ENCODE measurements at places on chromosomes 12 and 14.

DNA sequence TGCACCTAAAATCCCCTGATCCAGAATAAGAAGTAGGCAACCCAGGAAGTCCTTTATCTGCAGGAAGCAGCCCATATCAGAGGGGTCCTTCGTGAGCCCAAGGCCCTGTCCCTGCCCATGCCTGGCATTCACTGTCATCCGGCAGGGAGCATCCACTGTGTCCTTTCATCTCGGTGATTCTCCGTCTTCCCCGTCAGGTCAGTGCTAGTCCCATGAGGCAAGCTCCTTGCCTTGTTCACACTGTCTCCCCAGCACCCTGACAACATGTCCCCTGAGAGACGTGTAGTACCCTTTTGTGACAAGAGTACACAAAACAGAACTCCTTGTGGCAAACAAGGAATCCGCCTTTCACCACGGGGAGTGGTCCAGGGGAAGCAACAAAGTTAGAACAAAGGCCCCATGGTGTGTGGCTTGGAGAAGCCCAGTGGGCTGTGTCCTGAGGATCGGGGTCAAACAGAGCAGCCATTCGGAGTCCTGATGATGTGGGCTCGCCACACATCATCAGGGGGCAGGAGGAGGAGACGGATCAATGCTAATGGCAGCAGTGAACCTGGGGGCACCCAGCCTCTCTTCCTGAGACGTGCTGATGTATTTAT lies 112.1 kb downstream of the DICER1 start:
- no peak for DNase-seq

GRCh38 chr14:82447586-82447985 lies 913.9 kb upstream of the SEL1L start:
- DNase-seq, result no peak

GRCh38 chr14:62053188-62053587 lies 291.0 kb downstream of the SNAPC1 start:
- no peak for DNase-seq

DNA sequence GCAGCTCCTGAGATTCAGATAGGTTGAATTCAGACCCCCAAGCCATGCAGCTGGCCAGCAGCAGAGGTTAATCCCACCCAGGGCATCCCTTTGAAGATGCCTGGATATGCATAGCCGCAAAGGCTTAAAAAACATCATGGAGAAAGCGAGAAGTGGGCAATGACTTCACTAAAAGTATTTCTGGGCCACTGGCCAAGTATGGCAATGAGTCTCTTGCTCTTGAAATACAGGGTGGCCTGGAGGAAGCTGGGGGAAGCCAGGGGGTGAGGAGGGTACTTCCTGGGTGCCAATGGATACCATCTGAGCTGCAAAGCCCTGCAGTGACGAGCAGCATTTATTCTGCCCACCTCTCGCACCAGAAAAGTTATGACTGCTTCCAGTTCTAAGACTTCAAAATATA lies 539.3 kb upstream of the TBX3 start:
- no peak for DNase-seq

DNA sequence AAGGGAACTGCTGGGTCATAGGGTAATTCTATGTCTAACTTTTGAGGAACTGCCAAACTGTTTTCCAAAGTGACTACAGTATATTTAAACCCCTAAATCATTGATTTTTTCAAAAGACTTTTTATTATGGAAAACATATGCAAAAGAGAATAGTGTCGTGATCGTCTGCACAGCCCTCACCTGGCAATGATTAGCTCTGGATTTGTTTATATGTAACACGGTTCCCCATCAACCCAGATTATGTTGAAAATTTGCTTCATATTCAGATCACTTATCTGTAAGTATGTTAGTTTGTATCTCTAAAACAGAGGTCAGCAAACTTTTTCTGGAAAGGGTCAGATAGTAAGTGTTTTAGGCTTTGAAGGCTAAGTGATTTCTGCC lies 52.7 kb downstream of the CCDC92 start:
- no peak for DNase-seq

GRCh38 chr12:121823101-121823726 lies 19.4 kb downstream of the SETD1B start:
- no peak for DNase-seq

- no peak for DNase-seq
These were observed 22.4 kb downstream of the EIF2B2 start for GRCh38 chr14:75025082-75025481.

DNA sequence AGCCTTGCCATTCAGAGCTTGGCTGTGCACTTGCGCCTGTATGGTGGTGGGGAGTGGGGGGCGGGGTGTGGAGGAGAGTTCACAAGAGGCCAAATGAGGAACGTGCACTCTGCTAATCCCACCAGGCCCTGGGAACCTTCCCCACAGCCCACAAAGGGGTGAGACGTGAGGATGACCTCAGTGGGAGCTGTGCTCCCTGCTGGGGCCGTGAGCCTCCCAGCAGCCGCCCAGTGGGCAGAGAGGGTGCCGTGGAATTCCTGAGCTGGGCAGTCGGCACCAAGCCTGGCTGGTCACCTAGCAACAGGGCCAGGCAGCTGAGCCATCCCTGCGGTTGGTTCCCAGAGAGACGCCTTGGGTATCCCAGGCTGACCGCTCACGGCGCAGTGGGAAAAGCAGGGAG lies 53.7 kb downstream of the CCNK start:
- no peak for DNase-seq

DNA sequence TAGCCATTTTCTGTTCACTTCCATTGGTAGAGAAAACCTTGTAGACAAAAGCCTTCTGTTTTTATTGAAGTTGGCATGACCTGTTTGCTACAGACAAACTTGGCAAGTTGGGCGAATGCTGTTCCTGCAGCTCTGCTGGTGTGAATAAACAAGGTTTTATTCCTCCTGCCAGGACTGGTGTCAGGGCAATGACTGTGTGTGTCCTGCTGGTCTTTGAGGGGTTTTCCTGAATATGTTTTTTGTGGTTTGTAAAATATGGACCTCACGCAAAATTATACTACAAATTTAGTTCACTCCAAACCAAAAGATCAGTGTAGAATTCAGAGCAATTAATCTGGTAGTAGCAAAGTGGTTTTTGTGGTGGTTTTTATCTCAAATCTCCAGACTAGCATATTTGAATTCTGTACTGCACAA lies 140.8 kb downstream of the ERC1 start:
- DNase-seq, result no peak

GRCh38 chr14:51993285-51993920 lies 4.1 kb downstream of the RTRAF start:
- DNase-seq, result no peak

- no peak for DNase-seq
These were observed 325.2 kb downstream of the PCNX1 start for GRCh38 chr14:71232506-71232905.

DNA sequence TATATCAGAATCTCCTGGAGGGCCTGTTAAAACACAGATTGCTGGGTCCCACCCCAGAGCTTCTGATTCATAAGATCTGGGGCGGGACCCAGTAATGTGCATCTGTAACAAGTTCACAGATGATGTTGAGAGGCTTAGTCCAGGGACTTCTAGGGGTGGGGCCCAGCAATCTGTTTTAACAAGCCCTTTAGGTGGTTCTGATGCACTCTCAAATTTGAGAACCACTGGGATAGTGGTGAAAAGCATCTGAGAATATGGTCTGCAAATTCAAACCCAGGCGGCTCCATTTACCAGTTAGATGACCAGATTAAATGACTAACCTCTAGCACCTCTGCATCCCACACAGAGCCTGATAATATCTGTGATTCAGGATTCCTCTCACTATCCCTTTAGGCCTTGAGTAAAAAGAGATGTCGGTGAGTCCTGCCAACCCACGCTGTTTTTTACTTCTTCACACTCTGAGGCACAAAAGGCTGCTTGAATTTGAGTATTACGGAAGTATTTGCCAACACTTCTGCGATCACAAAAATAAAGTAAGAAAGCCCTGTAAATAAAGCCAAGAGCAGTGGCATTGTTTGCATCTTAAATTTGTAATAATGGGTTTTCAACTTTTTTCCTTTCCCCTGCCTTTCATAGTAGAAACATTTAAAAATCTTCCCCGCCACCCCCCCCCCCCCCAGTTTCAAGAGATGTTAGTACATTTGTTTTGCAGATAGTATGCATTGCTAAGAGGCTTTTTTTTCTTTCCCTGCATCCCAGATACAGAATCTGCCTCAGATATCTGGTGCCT lies 1.8 kb upstream of the FRS2 start:
- no peak for DNase-seq

DNA sequence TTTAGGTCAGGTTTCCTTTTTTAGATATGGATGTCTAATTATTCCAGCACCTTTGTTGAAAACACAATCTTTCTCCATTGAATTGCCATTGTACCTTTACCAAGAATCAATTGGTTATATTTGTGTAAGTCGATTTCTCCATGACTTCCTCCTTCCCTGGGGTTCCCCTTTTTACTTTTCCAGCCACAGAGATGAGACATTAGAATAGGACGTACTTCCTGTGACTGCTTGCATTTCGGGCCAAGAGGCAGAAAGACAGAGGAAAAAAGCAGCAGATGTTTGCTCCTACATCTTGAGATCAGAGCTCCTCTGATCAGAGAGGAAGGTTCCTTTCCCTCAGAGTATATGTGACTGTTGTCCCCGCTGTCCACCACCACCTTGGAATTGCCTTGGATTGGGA lies 453.7 kb upstream of the RGS6 start:
- DNase-seq, result no peak

- DNase-seq, result no peak
These were observed 3.0 kb downstream of the GALNT8 start for GRCh38 chr12:4723226-4723625.

DNA sequence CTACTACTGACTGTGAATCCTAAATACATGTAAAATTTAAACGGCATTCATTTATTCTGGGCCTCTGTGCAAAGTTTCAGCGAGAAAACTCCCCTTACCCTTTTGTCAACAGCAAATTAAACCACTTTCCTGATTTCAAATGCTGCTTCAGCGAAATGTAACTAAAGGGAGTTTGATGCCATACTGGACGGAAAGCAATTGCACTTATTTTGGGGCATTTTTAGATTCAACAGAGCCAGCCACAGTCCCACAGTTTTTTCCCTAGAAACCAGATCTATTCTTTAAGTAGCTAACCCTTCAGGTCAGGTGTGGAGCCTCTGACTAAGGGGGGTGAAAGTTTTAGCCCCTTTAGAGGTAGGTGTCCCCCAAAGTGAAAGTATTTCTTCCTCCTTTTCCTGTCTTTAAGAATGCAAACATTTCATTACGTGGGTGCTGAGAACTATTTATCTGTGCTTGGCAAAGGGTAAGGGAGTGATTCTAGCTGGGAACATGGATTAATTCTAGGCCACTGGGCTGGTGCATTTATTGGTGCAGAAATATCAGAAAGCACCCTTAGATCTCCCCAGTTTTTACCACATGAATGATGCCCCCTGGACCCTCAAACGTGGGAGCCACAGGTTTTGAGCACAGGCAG lies 72.7 kb downstream of the SPTB start:
- DNase-seq, result no peak

- no peak for DNase-seq
These were observed 16.2 kb downstream of the KIF21A start for GRCh38 chr12:39426636-39427240.

GRCh38 chr12:22356231-22356630 lies 21.7 kb upstream of the ST8SIA1 start:
- DNase-seq, result no peak

DNA sequence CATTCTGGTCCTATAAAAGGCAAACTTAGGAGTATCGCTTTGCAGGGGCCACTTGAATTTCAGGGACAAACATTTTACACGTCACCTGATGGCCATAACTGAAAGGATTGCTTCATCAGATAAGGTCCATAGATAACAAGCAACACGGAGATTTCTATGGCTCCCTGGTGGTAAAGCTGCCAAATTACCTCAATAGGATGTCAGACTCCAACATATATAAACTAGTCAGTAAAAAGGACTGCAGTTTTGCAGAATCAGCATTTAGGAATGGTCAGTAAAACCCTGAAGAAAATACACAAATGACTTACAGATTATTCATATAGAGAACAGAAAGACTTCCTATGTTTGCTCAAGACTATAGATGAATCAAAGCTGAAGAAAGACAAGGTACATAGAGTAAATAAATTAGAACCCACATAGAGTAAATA lies 66.1 kb upstream of the GRIP1 start:
- no peak for DNase-seq

DNA sequence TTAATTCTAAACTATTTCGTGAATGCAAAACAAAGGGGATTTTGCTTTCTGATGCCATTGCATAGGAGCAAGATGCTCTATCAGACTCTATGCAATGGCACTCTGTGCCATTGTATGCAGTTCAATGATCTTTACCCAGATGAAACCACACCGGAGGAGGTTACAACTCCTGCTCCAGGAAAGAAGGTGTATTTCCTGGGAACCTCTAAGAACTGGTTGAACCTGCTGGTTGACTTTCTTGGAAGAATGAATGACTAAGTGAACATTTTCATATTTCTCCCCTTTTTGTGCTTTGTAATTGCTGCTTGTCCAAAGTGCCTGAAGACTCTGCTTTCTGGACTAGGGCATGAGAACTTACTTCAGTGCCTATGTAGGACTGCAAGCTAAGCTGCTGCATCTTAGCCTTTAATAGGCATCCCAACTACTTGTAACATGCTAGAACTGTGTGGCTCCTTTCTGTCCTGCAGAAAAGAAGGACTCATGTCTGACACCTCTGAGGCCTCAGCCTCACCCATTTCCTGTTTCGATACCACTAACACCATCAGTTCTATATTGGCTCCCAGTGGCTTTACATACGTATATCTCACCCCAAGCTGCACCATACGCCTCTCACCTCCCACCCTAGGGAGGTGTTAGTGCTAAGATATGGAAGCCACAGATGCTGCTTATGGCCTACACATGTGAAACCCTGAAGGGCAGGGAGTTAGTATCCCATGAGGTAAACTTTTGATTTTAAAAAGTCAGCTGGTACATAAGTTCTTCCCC lies 193.5 kb upstream of the CNOT2 start:
- no peak for DNase-seq

DNA sequence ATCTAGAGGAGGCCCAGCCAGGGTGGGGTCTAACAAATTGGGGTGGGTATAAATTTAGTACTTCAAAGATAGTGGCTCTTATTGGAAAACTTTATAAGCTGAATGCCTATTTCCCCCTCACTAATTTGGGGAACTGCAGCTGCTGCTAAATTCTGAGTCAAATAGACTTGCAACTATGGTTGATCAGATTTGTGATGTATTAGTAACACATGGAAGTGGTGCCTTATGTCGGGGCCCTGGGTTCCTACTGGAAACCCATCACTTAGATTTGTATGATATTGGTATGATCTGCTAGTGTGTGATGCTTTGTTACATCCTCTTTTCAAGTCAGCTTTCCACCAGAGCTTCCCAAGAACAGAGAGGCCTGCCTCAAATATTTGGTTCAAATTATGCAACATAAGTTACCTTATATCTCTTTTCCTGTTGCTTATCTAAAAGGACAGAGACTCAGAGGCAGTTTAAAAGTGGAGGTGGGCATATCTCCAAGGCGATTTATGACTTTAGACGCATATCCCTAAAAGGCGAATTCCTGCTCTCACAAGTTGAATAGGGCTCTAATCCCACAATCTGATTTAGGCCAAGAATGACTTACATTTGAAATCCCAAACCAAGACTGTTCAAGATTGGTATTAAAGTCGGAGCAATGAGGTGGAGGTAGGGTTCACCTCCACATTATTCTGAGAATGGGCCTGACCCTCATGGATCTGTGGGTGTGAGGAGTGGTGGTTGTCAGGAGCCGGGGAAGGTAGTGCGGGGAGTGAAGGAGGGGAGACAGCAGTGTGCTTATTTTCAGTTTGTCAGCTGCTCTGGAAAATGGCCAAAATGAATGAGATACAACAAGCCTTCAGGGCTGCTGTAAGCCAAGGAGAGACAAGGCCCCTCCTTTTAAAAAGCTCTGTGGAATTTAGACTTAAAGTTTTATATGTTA lies 425.8 kb downstream of the RAD51B start:
- no peak for DNase-seq
